Left ventricle myocardium superior (tissue), 1 donor: ENCODE measurements at places on chromosomes 11 and 22. TPM values are rescaled to one million over a fixed set of nuclear protein-coding genes. Genes with fewer than 3 reads are reported as not detected.

SEZ6L gene
- 0.37 TPM for total RNA-seq

NAALADL1 gene
- 5.3 TPM for total RNA-seq

CHADL gene
- total RNA-seq: 25.4 TPM

BCR gene
- 25.0 TPM for total RNA-seq

BSX gene
- not detected for total RNA-seq

NCAM1 gene
- 244 TPM for total RNA-seq

UCP3 gene
- 11.9 TPM for total RNA-seq

OTOG gene
- total RNA-seq: not detected

EXPH5 gene
- 2.4 TPM for total RNA-seq

CCND1 gene
- total RNA-seq: 162 TPM

CD6 gene
- 0.20 TPM for total RNA-seq

SPON1 gene
- 3.4 TPM for total RNA-seq

TMEM191C gene
- 0.74 TPM for total RNA-seq

TBC1D22A gene
- total RNA-seq: 15.8 TPM

F2 gene
- total RNA-seq: not detected

PARVA gene
- total RNA-seq: 56.4 TPM

MMP20 gene
- total RNA-seq: not detected

TMEM121B gene
- total RNA-seq: 1.7 TPM

GRM5 gene
- total RNA-seq: not detected

OR8D4 gene
- total RNA-seq: not detected

OR52I1 gene
- total RNA-seq: not detected

NAP1L4 gene
- total RNA-seq: 173 TPM

RAB38 gene
- total RNA-seq: 0.94 TPM

SYT8 gene
- not detected for total RNA-seq

TMEM138 gene
- total RNA-seq: 16.1 TPM

PGR gene
- 8.2 TPM for total RNA-seq

OR4C13 gene
- not detected for total RNA-seq

TRIOBP gene
- 82.7 TPM for total RNA-seq

NUCB2 gene
- 116 TPM for total RNA-seq
